ENCODE measurements at places on chromosomes 16 and 17.

DNA sequence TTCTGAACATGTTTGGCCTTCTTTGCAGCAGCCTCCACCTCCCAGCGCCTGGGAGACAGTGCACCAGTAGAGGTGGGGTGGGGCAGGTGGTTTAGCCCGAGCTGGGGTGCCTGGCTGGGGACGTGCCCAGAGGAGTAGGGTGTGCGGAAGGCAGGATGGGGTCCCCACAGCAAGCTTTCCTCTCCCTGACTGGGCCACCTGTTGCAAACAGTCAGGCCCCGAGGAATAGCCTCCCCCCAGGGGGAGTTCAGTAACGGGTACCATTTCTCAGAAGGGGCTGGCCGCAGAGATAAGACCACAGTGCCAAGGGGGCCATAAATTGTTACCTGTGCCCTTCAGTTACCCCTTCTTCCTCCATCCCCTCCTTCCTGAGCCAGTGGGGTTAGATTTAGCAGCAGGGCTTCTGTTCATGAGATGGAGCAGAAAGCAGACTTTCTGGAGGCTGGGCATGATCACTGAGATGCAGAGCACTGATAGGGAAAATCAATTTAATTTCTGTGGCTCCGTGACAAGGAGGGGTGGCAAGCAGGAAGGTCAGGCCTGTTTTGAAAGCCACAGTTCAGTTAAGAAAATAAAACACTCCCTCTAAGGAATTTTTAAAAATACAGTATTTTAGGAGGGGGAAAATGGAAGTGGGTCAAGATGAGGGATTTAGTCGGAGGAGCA is 181.9 kb downstream of the MSI2 start:
- no peak for DNase-seq

DNA sequence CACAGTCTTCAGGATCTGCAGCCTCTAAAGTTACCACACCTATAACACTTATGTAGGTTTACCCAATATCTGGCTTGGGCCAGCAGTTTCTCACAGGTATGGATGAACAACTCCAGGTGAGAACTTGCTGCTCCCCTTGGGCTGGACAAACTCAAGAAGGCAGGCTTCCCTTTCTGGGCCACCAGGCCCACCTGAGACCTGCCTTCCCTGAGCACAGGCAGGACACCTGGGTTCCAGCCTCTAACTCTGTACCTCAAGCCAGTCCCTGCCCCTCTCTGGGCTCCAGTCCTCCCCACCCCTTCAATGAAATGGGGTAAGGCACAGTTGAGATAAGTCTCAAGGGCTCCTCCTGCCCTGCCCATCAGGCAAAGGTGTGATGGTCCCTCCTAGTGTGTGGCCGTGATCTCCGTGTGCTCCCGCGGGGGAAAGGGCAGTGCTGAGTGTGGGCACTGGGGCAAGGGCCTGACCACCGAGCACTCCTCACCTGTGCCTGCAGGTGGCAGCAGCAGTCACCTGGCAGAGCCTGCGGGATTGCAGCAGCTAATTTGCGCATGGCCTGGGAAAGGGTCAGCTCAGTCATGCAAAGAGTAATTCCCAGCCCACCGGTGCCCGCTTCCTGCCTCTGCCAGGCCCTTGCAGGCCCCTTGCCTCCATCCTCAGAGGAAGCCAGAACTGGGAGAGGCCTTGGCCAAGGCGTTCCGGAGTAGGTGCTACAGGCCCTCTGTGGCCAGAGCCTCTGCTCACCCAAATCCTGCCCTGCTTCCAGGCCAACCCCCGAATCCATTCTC is 28.2 kb upstream of the ADGRG1 start:
- no peak for DNase-seq

- DNase-seq: no peak
These were observed 5.6 kb downstream of the CD19 start for GRCh38 chr16:28937222-28937876.

DNA sequence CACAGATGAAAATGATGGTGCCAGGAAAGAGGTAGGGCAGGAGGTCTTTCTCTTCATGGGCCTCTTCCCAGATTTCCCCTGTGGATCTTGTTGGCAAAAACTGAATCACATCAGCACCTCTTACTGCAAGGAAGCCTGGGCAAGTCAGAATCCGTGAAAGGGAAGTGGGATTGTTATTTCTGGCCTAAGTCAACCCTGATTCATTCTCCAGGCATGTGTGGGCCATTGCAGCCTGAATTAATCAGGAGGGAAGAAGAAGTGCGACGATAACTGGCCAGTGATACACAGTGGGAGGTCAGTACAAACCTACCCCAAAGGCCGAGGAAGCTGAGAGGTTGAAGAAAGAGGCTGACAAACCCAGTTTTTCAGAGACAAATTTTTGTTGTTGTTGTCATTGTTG is 17.9 kb upstream of the NSMCE1 start:
- DNase-seq: no peak

DNA sequence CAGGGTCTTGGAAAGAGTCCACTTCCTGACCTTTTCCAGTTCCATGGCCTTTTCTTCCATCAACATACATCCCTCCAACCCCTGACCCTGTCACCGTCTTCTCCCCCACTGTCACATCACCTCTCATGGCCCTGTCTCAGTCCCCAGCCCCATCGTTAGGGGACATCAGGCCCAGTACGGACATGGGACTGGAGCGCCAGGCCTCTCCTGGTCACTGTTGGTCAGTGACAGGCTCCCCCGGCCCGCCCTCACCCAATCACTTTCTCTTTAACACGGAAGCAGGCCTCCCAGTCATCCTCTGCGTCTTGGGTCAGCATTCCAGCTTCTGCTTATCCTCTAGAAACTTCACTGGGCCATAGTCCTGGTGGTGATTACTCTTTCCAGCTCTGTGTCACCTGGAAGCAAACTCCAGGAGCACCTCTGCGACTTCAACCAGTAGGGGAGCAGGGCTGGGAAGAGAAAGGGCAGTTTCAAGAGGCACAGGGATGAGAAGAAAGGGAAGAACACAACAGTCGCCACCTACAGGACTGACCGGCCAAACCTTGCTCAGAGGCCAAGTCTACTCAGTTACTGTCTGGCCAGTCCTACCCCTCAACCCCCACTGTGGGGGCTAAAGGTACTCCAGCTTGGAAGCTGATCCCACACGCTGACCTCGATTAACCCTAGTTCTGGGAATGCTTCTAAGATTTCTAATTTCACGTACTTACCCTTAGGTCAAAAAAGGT is 15.9 kb upstream of the ICAM2 start:
- no peak for DNase-seq

- DNase-seq: no peak
These were observed 219.9 kb downstream of the ENGASE start for GRCh38 chr17:79294459-79295071.

- DNase-seq: no peak
These were observed 17.5 kb downstream of the NOS2 start for GRCh38 chr17:27782791-27783206.

DNA sequence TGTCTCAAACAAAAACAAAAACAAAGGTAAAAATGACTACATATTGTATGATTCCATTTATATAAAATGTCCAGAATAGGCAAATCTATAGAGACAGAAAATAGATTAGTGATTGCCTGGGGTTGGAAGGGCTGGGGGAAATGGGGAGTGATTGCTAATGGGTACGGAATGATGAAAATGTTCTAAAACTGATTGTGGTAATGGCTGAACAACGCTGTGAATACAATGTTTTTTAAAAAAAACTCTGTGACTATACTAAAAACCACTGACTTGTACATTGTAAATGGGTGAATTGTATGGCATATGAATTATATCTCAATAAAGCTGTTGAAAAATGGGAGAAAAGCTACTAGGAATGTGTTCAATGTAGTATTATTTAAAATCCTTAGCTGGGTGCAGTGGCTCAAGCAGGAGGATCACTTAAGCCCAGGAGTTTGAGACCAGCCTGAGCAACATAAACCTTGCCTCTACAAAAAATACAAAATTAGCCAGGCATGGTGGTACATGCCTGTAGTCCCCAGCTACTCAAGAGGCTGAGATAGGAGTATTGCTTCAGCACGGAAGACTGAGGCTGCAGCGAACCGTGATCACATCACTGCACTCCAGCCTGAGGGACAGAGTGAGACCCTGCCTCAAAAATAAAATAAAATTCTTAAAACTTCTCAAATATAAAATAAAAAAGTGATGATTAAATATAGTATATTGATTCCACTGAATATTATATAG is 47.9 kb downstream of the TOM1L2 start:
- DNase-seq: no peak

DNA sequence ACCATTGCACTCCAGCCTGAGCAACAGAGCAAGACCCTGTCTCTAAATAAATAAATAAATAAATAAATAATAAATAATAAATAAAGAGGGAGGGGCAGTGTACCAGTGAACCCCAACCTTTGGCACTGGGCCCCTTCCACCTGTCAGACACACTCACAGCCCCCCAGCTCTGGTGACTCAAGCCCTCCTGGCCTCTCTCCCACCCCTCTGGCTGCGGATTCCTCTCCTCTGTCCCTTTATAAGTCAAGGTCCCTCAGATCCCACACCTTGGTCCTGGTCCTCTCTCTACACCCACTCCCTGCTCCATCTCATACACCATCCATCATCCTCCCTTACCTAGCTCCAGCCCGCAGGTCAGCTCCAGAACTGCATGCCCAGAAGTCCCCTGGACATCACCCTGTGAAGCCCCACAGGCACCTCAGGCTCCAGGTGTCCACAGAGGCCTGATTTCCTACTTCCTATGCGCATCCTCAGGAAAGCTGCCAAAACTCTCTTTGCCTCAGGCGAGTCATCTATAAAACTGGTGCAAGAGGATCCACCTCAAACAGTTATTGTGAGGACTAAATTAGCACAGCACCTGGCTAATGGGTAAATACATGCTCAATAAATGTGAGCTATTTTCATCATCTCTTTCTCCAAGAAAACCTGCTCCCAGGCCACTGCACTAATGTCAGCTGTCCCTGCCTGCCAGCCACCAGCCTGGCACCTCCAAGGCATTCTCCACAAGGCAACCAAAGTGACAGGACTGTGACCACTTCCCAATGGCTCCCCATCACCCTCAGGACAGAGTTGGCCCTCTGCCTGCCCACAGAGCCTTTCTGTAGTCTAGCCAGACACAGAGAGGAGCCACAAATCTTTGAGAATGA is 46.8 kb downstream of the BEAN1 start:
- DNase-seq: no peak

GRCh38 chr16:854808-855410 is 54.4 kb upstream of the GNG13 start:
- no peak for DNase-seq

- DNase-seq: no peak
These were observed 6.3 kb downstream of the C17orf78 start for GRCh38 chr17:37382056-37382455.

DNA sequence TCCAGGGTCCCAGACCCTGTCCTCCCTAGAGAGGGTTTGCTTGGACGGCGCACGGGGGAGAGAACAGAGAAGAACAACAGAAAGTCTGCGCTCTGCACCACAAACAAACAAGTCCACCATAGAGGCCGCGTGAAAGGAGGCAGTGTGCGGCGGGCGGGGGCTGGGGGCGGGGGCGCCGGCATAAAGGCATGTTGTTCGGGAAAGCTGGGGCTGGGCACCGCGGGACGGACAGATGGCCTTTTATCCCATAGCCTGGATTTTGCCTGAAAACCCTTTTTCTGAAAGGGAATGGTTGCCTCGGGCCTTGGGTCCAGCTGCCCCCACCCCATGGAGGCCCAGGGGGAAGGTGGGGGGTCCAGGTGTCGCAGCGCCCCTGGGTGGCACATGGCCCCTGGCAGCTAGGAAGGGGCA is 26.0 kb downstream of the FA2H start:
- no peak for DNase-seq

DNA sequence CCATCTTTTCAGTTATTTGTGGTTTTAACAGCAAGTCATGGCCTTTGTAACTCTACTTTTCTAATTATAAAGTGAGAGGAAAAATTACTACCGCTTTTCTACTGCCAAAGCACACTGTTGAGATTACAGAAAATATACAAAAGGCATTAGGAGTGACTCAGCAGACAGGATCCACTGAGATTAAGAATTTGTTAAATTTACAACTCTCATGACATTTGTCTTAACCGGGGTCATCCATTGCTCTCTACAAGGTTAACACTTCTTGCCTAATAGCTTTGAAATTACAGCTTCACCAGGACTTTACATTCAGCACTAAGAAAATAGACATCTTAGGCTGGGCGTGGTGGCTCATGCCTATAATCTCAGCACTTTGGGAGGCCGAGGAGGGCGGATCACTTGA is 93.4 kb downstream of the SSH2 start:
- no peak for DNase-seq

DNA sequence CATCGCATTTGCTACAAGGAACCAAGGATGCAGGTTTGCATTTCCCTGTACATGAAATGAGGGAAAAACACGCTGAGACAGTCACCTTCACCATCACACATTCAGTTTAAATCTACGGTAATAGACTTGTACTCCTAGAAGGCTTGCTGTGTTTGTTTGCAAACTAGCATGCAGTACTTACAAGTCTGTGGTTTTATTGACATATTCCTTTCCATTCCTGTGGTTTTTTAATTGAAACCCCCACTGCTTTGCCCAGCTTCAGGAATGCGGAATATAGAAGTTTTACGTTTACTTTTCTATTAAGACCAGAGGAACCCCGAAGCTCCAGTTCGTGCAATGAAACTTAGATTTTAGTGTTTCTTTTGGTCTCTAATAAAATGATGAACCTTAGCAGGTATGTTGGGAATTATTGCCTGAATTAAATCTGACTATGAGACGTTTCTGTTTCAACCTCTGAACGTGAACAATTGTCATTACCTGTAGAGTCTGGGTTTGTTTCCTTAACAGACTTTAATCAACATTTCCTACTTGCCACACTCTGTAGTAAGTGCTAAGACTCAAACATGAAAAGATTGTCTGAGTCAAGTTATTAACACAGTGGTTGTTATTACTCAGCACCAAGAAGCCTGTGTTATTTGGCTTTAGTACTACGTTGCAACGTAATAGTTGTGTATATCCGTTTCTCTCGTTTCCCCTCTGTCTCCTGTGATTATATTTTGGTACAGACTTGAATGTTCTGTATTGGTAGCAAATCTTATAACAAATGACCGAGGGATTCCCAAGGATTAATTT is 793.3 kb upstream of the GOT2 start:
- DNase-seq: no peak

- DNase-seq: no peak
These were observed 14.4 kb upstream of the CDIPT start for GRCh38 chr16:29877266-29877961.

DNA sequence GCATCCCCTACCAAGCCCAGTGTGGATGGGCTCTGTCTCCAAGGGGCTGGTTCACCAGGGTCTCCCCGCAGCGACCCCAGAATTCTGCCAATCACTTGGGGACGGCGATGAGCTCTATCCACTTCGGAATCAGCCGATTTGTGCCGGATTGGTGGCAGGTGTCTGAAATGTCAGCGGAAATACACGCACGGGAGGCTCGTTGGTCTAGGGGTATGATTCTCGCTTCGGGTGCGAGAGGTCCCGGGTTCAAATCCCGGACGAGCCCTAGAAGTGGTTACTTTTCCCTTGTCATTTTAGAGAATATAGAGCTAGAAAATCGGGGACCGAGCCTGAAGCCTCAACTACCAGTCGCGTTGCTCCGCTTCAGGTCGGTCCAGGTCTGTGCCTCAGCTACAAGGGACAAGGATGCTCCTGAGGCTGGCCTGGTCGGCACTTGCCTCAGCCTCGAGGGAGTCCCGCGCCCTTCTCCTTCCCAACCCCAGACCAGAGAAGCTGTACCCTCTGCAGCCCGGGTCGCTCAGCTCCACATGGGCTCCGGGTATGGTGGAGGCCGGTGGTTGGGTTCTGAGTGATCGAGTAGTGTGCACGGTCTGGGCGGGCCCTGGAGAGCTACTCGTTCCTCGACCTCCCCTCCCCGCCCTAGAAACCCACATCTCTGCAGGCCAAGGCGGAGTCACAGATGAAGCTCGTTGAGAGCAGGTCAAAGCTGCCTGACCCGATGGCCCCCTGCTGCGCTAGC is 16.0 kb upstream of the OR1F1 start:
- no peak for DNase-seq

GRCh38 chr17:79084291-79085153 is 9.9 kb downstream of the ENGASE start:
- no peak for DNase-seq

GRCh38 chr16:82955741-82956348 is 329.1 kb downstream of the CDH13 start:
- DNase-seq: no peak

All from NCI-H526 treated with DMSO at 0.1 percent for 48 hours (cell line).